ENCODE measurements at places on chromosomes 5 and 9.

DNA sequence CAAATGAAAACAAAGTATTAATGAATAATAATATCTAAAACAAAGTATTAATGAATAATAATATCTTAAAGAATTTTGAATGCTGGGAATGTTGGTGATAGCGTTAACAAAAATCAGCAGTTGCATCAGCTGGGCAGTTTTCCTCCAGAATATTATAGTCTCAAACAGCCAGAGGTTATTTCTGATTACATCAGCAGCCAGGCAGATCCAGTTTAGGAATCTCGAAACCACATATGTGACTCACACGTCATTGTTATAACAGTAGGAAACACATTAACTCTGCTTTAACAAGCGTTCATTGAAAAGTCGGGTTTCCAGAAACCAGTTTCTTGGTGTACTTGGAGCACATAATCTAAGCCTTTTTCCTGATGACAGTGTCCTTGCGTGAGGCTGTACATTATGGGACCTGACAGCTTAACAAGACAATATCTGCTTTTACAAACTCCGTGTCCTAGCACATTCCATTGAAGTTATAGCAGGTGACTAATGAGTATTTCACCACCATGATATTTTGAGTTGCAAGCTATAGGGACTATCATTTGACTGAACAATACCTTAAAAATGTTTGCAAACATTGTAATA lies 559.5 kb upstream of the KLF4 start:
- DNase-seq: no peak

DNA sequence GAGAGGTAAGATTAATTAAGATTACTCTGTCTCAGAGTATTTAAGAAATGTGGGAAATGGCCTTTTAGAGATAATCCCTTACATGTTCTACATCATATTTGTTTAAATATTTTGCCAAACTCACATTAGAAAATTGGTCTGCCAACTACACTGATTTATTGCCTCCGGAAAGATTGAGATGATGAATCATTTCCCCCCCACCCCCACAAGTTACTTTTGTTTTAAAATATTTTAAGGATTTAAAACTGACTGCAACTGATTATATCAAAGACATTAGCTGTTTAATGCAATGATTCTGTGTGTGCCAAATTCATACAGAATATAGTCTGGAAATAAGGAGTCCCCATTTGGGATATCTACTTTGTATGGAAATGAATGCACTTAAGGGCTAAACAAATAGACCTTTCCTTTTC lies 674.4 kb downstream of the PRR16 start:
- no peak for DNase-seq

- DNase-seq: no peak
Measured at GRCh38 chr5:623531-623930, 11.4 kb downstream of the CEP72 start.

- no peak for DNase-seq
Measured at GRCh38 chr5:3995954-3996619, 400.5 kb downstream of the IRX1 start.

DNA sequence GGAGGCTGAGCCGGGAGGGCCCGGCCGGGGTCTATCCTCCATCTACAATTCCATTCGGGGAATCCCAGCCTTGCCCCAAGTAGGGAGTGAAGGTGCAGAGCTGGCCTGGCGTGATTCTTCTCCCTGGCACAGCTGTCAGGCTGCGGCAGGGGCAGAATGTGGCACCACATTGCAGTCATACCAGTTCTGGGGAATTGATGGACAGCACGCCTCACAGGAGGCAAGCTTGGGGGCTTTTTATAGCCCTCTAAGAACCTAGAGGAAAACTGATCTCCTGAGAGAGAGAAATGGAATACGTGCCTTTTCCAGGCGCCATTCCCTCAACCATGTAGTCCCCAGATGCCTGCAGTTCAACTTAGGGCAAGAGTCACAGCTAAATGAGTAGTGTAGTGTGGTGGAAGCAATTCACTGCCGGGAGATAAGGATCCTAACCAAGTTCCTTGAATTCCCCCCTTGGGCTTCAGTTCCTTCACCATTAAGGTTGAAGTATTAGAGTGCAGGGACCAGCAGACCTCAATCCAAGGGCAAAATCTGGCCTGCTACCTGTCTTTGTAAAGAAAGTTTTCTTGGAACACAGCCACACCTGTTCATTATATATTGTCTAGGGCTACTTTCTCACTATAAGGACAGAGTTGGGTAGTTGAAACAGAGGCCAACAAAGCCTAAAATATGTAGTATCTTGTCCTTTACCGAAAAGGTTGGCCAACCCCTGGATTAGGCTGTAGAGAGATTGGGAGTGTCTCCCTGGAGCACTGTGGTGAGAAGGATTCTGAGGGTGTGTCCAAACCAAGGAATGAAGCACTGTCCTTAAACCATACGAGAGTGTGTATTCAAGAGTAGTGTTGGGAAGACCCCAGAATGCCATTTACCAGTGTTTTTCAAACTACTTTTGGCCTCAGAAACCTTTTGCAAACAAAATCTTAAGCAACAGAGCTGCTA lies 10.6 kb downstream of the AFAP1L1 start:
- DNase-seq: no peak

DNA sequence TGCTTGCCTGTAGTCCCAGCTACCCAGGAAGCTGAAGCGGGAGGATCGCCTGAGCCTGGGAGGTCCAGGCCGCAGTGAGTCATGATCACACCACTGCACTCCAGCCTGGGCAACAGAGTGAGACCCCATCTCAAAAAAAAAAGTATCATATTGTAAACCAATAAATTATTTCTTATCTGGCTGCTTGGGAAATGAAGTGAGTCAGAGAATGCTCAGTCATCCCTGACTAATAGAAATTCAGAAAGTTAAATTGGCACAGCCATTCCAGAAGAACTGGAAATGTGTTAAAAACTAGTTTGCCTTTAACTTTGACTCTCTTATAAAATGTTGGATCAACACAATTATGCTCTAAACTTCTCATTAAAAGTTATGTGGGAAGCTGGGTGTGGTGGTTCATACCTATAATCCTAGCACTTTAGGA lies 9.8 kb upstream of the GNE start:
- DNase-seq: no peak

- no peak for DNase-seq
Measured at GRCh38 chr9:112112941-112113681, 62.0 kb downstream of the SUSD1 start.

GRCh38 chr9:119795395-119795794 lies 426.2 kb upstream of the BRINP1 start:
- no peak for DNase-seq

GRCh38 chr9:111604054-111604615 lies 4.7 kb upstream of the PTGR1 start:
- DNase-seq: no peak
